ENCODE measurements at places on chromosomes 5 and 9.

DNA sequence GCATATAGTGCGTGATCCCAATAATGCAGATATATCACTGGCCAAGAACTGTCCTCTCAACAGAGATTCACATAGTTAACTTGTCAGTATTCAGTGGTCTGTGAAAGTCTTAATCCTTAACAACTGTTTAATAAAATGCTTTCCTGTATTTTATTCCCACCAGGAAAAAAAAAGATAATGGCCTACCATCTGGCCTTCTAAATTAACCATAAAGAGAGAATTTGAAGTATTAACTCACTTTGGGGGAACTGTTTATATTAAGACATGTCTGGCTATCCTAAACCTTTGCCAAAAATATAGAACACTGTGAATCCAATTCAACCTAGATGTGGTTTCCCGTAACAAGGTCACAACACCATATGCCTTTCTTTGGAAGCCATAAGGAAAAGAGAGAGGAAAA lies 818 bp upstream of the FREM1 start:
- no peak for DNase-seq

GRCh38 chr5:28402590-28403301 lies 1364.4 kb upstream of the CDH9 start:
- DNase-seq, result no peak

GRCh38 chr5:168172760-168173223 lies 118.7 kb upstream of the WWC1 start:
- DNase-seq, result no peak

GRCh38 chr9:1458503-1458902 lies 408.3 kb downstream of the DMRT2 start:
- DNase-seq, result no peak

- DNase-seq, result no peak
Observed at GRCh38 chr9:117300371-117301110, 114.3 kb downstream of the ASTN2 start.

DNA sequence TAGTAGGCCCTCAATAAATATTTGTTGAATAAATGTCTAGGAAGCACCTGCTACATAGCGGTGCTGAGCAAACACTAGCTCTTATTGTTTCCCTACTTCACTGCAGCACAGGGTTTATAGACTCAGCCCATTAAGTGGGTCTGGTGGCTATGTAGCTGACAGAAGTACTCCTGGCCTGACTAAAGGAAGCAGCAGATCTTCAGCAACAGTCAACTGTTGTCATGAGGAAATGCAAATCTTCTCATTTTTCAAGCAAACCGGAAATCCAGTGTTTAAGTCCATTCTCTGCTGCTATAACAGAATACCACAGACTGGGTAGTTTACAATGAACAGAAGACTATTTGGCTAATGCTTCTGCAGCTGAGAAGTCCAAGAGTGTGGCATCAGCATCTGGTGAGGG lies 2.8 kb upstream of the TEX10 start:
- DNase-seq, result no peak

- DNase-seq, result no peak
Observed at GRCh38 chr9:101226161-101226560, 158.6 kb downstream of the BAAT start.

DNA sequence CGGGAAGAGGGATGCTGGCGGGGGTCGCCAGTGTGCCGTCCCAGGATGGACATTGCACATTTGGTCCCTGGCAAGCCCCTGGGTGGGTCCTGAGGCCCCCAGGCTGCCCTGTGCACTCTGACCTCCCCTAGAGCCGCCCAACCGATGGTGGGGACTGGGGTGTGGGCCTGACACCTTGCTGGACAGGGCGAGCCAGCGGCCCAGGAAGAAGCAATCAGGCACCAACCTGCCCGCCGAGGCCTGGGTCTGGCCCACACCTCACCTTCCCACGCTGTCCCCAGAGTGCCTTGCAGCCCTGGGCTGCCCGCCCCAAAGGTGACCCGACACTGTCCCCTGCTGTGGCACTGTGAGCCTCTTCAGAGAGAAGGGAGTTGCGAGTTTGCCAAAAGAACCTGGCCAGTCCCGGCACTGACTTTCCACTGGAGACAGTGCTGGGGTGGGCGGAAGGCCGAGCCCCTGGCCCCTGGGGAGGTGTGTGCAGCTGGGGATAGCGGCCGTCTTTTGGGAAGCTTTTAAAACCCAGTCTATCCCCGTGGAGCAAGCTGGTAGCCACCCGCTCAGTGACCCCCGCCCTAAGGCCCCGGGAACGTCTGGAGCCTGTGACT lies 12.0 kb upstream of the NRARP start:
- DNase-seq, result no peak

- no peak for DNase-seq
Observed at GRCh38 chr5:139104577-139105276, 93.4 kb downstream of the SIL1 start.

- no peak for DNase-seq
Observed at GRCh38 chr5:107388141-107388861, 282.4 kb downstream of the EFNA5 start.

DNA sequence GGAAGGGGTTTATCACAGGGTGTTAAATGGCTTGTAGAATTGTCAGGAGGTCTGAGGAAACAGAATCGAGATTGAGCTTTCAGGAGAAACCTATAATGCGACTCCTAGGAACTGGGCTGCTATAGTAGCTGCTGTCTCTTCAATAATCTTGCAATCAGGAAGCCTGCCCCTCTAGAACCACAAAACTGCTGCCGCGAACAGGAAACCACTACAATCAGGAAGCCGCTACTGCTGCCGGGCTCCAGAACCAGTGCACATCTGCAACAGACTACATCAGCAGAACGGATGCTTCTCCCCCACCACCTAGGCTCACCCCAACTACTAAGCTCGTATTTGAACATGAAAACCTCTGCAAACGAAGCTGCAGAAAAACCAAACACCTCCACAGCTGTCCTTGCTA lies 31.6 kb downstream of the TNFSF8 start:
- DNase-seq, result no peak

DNA sequence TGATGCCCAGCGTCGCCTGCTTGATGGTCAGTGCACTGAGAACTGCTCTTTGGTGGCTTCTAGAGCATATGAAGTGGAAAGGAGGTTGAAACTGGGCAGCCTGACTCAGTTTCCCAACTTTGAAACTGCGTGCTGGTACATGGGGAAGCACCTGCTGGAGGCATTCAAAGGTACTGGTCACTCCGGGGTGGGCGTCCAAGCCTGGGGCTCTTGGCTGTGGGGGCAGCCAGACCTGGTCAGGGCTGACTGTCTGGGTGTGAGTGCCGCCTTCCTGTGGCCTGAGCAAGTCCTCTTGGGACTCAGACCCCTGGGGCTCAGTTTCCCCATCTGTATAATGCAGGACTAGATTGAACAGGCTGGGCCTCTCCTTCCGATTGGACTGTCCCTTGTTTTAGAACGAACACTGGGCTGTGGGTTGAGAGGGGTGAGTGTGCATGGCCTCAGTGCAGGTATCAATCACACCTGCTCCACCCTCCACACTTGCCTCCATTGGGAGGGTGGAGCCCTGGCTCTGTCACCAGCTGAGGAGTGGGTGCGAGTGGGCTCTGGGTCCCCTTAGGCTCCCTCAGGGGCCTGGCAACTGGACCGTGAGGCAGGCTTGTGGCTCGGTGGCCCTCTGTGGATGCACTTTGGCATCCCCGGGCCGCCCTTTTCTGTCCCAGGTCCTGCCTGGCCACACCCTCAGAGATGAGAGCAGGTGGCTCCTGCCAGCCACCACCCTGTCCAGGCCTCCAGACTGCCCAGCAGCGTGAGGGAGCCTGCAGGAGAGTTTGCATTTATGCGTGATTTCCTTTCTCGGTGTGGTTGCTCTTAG lies 80.2 kb downstream of the PHF2 start:
- DNase-seq, result no peak

- DNase-seq, result no peak
Observed at GRCh38 chr5:12522116-12522515, 617.9 kb upstream of the CTNND2 start.

- DNase-seq, result no peak
Observed at GRCh38 chr5:1840741-1841521, 39.7 kb downstream of the NDUFS6 start.

DNA sequence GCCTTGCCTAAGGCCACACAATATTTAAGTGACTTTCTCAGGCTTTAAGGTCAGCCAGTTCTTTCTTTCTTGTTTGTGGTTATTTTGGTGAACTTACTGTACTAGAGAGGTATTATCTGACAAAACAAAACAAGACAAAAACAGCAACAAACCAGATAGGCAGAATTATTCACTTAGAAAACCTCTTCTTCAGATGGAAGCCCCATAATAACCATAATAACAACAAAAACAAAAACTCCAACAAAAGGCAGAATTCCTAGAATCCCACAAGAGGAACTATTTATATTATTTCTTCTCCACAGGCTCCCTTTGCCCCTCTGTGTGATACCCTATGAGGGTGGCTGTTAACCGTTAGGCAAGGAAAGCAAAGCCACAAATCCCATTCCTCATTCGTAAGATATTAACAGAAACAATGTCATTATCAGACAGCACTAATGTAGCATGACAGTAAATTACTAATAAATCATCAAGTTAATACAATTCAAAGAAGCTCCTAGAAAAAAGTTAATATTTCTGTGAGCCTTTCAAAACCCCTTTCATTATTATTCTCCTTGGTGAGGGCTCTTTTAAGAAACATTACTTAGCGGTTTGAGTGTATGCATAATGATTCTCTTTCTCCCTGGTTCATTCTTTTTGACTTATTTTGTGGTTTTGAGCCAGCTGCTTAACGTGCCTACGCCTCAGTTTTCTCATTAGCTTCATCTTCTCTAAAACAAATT lies 274.9 kb downstream of the EFNA5 start:
- DNase-seq, result no peak

DNA sequence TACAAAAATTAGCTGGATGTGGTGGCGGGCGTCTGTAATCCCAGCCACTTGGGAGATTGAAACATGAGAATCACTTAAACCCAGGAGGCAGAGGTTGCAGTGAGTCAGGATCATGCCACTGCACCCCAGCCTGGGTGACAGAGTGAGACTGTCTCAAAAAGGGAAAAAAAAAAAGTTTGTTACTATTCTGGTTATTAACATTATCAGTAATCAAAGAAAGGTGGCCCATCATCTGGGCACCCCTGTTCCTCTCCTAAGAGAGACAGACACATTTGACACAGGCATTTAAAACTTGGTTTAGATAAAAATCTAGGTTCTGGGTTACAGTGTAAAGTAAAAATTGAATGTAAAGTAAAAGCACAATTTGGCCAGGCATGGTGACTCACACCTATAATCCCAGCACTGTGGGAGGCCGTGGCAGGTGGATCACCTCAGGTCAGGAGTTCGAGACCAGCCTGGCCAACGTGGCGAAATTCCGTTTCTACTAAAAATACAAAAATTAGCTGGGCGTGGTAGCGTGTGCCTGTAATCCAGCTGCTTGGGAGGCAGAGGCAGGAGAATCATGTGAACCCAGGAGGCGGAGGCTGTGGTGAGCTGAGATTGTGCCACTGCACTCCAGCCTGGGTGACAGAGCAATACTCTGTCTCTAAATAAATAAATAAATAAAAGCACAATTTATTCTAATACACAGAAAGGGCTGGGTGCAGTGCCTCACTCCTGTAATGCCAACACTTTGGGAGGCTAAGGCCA lies 16.7 kb upstream of the PHYHD1 start:
- DNase-seq, result no peak

- no peak for DNase-seq
Observed at GRCh38 chr9:85237478-85237877, 504.3 kb downstream of the AGTPBP1 start.

GRCh38 chr9:7980691-7981289 lies 181.2 kb upstream of the DMAC1 start:
- DNase-seq, result no peak

DNA sequence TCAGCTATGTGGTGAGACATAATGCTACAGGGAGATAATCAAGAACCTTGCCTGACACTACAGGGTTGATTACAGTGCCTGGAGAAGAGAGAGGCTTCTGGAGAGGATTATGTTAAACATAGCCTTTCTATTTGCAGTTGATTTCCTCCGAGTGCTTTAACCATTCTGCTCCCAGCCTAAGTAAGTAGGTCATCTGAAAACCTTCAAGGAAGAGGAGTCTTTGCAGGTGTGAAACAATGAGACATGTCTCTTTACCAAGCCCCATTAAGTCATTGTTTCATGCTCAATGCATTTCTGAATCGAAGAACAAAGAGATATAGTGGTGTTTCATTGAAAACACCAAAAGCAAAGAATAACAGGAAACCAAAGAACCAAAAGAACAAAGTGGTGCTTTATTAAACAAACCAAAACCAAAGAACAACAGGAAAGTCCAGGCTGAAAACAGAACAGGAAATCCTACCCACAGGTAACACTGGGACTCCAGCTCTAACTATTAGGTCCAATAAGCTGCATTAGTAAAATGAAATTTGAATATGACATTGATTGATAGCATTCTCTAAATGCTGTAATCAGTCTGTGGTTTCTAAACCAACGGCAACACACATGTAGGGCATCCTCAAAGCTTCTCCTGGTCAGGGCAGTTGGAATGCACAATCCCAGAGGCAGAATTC lies 113.3 kb upstream of the SPATA31D4 start:
- DNase-seq, result no peak

GRCh38 chr5:93257616-93258015 lies 323.4 kb downstream of the NR2F1-AS1 start:
- no peak for DNase-seq

DNA sequence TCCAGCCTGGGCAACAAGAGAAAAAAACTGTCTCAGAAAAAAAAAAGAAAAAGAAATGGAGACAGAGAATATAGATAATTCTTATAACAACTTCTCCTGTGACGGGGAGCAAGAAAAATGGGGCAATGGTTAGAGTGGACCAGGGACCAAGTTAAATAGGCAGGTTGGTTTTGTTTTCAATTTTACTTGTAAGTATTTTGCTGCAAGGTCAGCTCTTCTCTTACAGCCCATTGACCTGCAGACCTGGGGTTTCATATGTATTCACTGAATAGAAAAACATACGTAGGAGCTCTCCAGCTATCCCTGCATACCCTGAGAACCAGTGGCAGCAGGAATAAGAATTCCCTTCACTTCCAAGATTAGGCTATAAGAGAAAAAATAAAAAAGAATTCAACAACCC lies 29.2 kb upstream of the IL13 start:
- DNase-seq, result no peak

DNA sequence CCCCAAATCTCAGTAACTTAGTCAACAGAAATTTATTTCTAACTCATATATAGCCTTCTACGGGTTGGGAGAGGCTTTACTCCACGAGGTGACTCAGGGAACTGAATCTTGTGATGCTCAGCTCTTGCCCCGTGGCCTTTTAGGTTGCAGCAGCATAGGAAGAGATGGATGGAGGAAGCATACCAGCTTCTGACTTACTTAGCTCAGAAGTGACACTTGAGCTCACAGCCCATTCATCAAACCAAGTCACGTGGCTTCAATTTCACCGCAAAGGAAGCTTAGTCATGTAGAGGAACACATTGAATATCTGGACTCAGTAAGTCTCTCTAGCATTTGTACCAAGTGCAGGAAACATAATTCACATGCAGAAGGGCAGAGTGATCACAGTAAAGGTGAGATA lies 124.1 kb upstream of the KCNN2 start:
- no peak for DNase-seq
